ENCODE measurements at places on chromosomes 12 and 14. TPM values are rescaled to one million over a fixed set of nuclear protein-coding genes. Genes with fewer than 3 reads are reported as not detected.

- H3K27ac ChIP-seq: no peak overlapping the region
- no peak overlapping the region for H3K4me3 ChIP-seq
- H3K27me3 ChIP-seq: no peaks in the 10 kb centered on the region
- no peaks in the 10 kb centered on the region for H3K36me3 ChIP-seq
- peaks cover 14% of the 10 kb centered on the region for H3K4me1 ChIP-seq
Observed at GRCh38 chr12:28202374-28203130, 12.3 kb downstream of the CCDC91 start.

DNA sequence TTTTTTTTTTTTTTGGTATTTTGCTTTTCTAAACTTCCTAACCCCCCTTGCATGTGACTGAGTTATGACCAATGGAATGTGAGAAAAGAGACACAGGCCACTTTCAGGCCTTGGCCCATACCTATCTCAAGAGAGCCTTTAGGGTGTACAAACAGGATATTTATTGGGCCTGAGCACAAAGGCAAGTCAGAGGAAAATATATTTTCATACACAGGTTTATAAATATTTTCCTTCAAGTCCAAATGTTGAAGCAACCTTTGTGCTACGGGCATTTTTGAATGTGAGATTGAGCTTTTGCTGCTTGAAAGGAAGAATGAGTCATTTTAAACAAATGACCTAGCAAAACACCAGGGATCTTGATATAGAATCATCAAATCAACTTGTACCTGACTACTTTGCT lies 228.6 kb upstream of the E2F7 start:
- no peak overlapping the region for H3K4me3 ChIP-seq
- no peaks in the 10 kb centered on the region for H3K36me3 ChIP-seq
- DNase-seq: no peak
- H3K4me1 ChIP-seq: no peaks in the 10 kb centered on the region
- H3K27ac ChIP-seq: no peak overlapping the region

Gene SLC17A8
- total RNA-seq: 0.10 TPM

- no peak overlapping the region for H3K27ac ChIP-seq
- no peaks in the 10 kb centered on the region for H3K27me3 ChIP-seq
- no peaks in the 10 kb centered on the region for H3K36me3 ChIP-seq
- no peak for DNase-seq
- H3K4me3 ChIP-seq: no peak overlapping the region
Observed at GRCh38 chr12:75571656-75572205, 60.3 kb upstream of the KRR1 start.

Gene FAM186B
- 0.17 TPM for total RNA-seq

DNA sequence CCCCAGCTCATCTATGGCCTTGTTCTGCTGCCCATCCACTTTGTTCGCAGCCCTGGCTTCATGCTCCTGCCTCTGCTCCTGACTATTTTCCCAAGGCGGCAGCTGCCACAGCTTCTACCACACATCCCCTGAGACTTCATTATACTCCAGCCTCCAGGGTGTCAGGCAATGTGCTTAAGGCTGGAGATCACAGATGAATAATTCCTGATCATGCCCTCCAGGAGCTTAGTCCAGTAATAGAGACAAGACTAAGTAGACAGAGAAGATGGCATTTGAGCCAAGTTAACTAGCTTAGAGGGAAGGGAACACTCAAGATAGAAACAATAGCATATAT lies 7.1 kb downstream of the TAPBPL start:
- H3K4me1 ChIP-seq: 0 out of 2 replicates have a peak, but pooled peaks cover 3% of the 10 kb centered on the region
- no peak for DNase-seq
- peaks cover 14% of the 10 kb centered on the region for H3K36me3 ChIP-seq
- no peaks in the 10 kb centered on the region for H3K27me3 ChIP-seq
- no peak overlapping the region for H3K4me3 ChIP-seq

Gene GPR162
- not detected for total RNA-seq

GRCh38 chr12:114774197-114774596 lies 90.2 kb upstream of the TBX3 start:
- no peaks in the 10 kb centered on the region for H3K27me3 ChIP-seq
- peak overlapping the region; percentile 36 for H3K27ac ChIP-seq
- no peak overlapping the region for H3K4me3 ChIP-seq
- H3K36me3 ChIP-seq: no peaks in the 10 kb centered on the region

Gene RFX4
- total RNA-seq: not detected

DNA sequence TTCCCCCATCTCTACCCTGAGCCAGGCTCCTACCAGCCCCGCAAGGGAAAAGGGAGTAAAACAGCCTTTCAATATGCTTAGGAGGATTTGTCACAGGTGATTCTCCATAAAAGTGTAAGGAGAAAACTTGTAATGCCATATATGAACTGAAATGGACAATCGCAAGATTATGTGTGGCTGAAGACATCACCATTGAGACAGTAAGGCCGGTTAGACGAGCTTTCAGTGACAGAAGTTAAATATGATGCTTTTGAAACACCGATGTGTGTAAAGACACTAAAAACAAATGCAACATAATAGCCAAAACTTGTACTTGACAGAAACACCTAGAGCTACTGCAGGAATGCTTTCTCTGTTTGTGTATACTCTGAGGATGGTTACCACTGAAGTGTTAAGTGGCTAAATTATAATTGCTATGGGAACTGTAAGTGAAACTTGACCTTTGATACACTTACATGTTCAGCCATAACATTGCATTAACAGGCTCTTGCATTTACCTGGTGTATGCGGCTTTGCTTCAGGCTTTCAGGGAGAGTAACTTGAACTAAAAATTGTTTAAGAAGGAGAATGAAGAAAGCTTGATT lies 42.3 kb downstream of the FAR2 start:
- no peaks in the 10 kb centered on the region for H3K4me1 ChIP-seq
- H3K4me3 ChIP-seq: no peak overlapping the region
- peaks cover 4% of the 10 kb centered on the region for H3K27me3 ChIP-seq
- DNase-seq: no peak
- H3K36me3 ChIP-seq: no peaks in the 10 kb centered on the region

- no peak overlapping the region for H3K4me3 ChIP-seq
- H3K27me3 ChIP-seq: no peaks in the 10 kb centered on the region
- no peak for DNase-seq
- H3K4me1 ChIP-seq: peaks cover 50% of the 10 kb centered on the region
Observed at GRCh38 chr12:63948211-63948610, 103.7 kb downstream of the SRGAP1 start.

DNA sequence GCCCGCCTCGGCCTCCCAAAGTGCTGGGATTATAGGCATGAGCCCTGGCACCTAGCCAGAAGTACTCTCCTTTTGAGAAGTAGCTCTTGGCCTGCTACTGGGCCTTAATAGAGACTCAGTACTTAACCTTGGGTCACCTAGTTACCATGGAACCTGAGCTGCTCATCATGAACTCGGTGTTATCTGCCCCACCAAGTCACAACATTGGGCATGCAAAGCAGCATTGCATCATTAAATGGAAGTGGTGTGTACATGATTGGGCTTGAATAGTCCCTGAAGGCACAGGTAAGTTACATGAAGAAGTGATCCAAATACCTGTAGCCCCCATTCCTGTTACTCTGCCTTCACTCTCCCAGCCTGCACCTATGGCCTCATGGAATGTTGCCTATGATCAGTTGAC lies 18.0 kb upstream of the ATF7 start:
- H3K27me3 ChIP-seq: no peaks in the 10 kb centered on the region
- H3K36me3 ChIP-seq: no peaks in the 10 kb centered on the region
- H3K27ac ChIP-seq: no peak overlapping the region
- peaks cover 12% of the 10 kb centered on the region for H3K4me1 ChIP-seq

- H3K27me3 ChIP-seq: peaks cover 79% of the 10 kb centered on the region
- H3K27ac ChIP-seq: no peak overlapping the region
- no peaks in the 10 kb centered on the region for H3K36me3 ChIP-seq
- no peaks in the 10 kb centered on the region for H3K4me1 ChIP-seq
- no peak overlapping the region for H3K4me3 ChIP-seq
Observed at GRCh38 chr14:99258876-99259726, 12.9 kb downstream of the BCL11B start.

GRCh38 chr14:55585854-55586253 lies 5.8 kb downstream of the KTN1 start:
- DNase-seq: no peak
- peaks cover 2% of the 10 kb centered on the region for H3K36me3 ChIP-seq
- H3K27ac ChIP-seq: no peak overlapping the region
- H3K4me3 ChIP-seq: no peak overlapping the region
- H3K27me3 ChIP-seq: no peaks in the 10 kb centered on the region

DNA sequence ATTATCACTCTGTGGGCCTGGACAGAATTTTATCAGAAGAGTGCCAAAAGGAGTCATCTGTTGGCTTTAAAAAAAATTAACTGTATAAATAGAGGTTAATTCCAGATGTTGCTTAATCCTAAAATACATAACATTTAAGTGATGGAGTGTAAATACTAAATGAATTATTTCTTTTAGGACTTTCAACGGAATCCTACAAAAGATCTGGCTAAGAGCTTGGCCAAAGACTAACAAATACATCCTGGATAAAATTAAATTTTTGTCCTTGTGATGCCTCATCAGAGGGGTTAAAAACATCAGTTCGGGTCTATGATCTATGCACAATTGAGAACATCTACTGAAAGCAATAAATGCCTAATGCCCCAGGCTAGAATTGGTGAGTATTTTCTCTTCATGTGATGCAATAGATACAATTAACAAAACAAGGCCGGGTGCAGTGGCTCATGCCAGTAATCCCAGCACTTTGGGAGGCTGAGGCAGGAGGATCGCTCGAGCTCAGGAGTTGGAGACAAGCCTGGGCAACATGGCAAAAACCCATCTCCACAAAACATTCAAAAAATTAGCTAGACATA lies 49.8 kb upstream of the RAP1B start:
- H3K27ac ChIP-seq: no peak overlapping the region
- H3K27me3 ChIP-seq: no peaks in the 10 kb centered on the region
- no peaks in the 10 kb centered on the region for H3K36me3 ChIP-seq
- no peak overlapping the region for H3K4me3 ChIP-seq

GRCh38 chr12:44775901-44776300 lies 100.2 kb downstream of the NELL2 start:
- no peak overlapping the region for H3K27ac ChIP-seq
- H3K4me3 ChIP-seq: no peak overlapping the region
- no peaks in the 10 kb centered on the region for H3K36me3 ChIP-seq
- H3K27me3 ChIP-seq: no peaks in the 10 kb centered on the region
- no peaks in the 10 kb centered on the region for H3K4me1 ChIP-seq

Gene TMEM121
- total RNA-seq: 10.8 TPM

Gene ADCK1
- 2.1 TPM for total RNA-seq

Gene PRMT5
- total RNA-seq: 210 TPM

GRCh38 chr14:101196051-101196712 lies 292.7 kb upstream of the RTL1 start:
- H3K36me3 ChIP-seq: no peaks in the 10 kb centered on the region
- H3K4me3 ChIP-seq: no peak overlapping the region
- no peak for DNase-seq
- peaks cover 56% of the 10 kb centered on the region for H3K27me3 ChIP-seq
- H3K27ac ChIP-seq: no peak overlapping the region

- no peak overlapping the region for H3K27ac ChIP-seq
- no peaks in the 10 kb centered on the region for H3K4me1 ChIP-seq
- H3K27me3 ChIP-seq: no peaks in the 10 kb centered on the region
- no peaks in the 10 kb centered on the region for H3K36me3 ChIP-seq
- no peak overlapping the region for H3K4me3 ChIP-seq
Observed at GRCh38 chr12:91091916-91092715, 19.2 kb downstream of the LUM start.

GRCh38 chr14:90641168-90641567 lies 175.1 kb downstream of the TTC7B start:
- H3K4me1 ChIP-seq: peaks cover 43% of the 10 kb centered on the region
- no peak overlapping the region for H3K4me3 ChIP-seq
- DNase-seq: no peak
- no peaks in the 10 kb centered on the region for H3K36me3 ChIP-seq
- H3K27ac ChIP-seq: no peak overlapping the region

DNA sequence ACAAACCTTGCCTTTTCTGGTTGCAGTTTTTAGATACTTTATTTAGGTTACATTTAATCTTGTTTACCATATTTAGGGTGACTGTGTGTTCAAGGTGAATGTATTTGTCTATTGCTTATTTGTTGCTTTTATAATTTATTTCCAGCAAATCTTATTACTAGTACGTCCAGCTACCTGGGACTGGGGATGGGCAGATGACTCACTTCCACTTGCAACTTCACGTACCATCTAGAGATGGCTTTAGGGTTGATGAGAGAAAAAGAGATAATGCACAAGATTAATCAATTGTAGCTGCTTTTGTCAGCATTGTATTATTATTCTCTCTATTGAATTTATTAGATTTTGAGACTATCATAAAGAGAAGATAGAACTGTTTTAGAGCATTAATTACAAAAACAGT lies 5.1 kb downstream of the MIPOL1 start:
- no peak for DNase-seq
- H3K4me1 ChIP-seq: peaks cover 50% of the 10 kb centered on the region
- no peak overlapping the region for H3K4me3 ChIP-seq

Gene ZFHX2
- total RNA-seq: 0.49 TPM

GRCh38 chr12:92516277-92516600 lies 186.6 kb upstream of the PLEKHG7 start:
- H3K36me3 ChIP-seq: no peaks in the 10 kb centered on the region
- no peaks in the 10 kb centered on the region for H3K27me3 ChIP-seq
- H3K4me3 ChIP-seq: no peak overlapping the region
- H3K27ac ChIP-seq: no peak overlapping the region

DNA sequence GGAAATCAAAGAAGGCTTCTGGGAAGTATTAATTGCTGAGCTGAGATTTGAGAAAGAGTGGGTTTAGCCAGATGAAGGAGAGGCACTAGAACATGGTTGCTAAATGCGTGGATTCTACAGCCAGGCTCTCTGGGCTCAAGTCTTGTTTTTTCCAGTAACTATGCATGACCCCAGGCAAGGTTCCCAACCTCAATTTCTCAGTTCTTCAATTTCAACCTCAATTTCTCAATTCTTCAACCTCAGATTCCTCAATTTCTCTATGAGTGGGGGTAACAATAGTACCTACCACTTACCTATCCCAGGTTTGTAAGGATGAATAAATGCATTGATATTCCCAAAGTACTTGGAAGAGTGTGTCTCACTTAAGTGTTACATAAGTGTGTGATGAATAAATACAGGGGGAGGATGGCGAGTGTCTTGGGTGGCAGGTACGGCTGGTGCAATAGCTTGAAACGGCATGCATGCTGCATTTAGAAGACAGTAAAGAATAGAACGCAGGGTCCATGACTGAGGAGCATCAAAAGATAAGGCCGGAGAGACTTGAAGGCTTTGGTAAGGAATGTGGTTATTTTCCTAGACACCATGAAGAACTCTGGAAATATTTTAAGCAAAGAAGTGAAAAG lies 149.1 kb upstream of the ATP2B1 start:
- no peak overlapping the region for H3K4me3 ChIP-seq
- H3K4me1 ChIP-seq: no peaks in the 10 kb centered on the region
- no peak overlapping the region for H3K27ac ChIP-seq
- DNase-seq: no peak
- no peaks in the 10 kb centered on the region for H3K27me3 ChIP-seq

Gene CMA1
- not detected for total RNA-seq

GRCh38 chr14:92121670-92122350 lies at the start of the genes CPSF2 and NDUFB1:
Gene CPSF2, plus strand, starts transcription at chr14:92121969. Its CDS starts 9,016 bp downstream, at chr14:92130985.
Gene NDUFB1, minus strand, starts transcription at chr14:92121706. Its CDS starts 4,069 bp downstream, at chr14:92117637.
- peaks cover 37% of the 10 kb centered on the region for H3K4me1 ChIP-seq
- H3K27me3 ChIP-seq: no peaks in the 10 kb centered on the region
- H3K27ac ChIP-seq: peak within 1 kb of the TSS; percentile 94
- peak; percentile 63 for DNase-seq
